EH (cell line): ENCODE measurements at places on chromosomes 7 and 10.
A peak's percentile ranks its signal among the peaks of the same experiment; 100 is the strongest.

DNA sequence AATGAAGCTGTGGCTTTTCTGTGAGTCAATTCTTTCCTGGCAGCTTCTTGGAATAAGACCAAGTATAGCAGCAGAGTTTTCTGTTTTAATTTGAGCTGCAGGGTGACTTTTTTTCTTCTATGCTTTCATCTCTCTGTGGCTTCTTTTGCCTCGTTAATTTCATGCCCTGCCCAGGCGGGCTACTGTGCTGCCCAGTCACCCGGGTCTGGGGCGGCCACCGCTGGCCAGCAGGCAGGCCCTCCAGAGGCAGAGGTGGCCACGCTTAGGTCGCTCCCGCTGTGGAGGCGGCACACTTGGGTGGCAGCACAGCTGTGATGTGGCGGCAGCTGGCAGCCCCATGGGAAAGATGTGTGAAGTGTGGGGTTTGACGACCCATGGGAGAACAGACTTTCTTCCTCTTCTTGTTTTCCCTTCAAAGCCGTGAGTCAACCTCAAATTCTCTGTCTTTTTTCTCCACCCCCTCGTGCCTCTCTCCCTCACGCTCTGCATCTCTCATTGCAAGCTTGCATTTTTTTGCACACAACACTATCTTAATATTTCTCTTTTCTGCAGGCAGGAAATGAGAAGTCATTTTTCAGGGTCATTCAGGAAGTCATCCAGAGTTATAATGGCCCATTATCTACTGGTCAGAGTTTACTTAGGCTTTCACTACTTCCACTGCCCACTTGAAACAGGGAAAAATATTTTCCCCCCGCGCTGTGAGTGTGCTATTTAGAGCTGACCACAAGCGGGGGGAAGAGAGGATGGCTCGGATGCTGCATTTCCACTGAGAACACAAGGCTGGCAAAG lies 67.8 kb downstream of the EGFR start:
- peak; percentile 95 for DNase-seq

- DNase-seq, result no peak
Measured at GRCh38 chr10:103280031-103280430, 3.1 kb downstream of the INA start.

GRCh38 chr10:130411496-130412085 lies 275.4 kb downstream of the GLRX3 start:
- DNase-seq, result no peak

- peak; percentile 35 for DNase-seq
Measured at GRCh38 chr10:43598446-43598845, 7.8 kb upstream of the ZNF485 start.

- no peak for DNase-seq
Measured at GRCh38 chr10:48608976-48609375, 4.1 kb upstream of the ARHGAP22 start.

GRCh38 chr10:26169466-26169865 lies 47.1 kb upstream of the GAD2 start:
- DNase-seq, result no peak

DNA sequence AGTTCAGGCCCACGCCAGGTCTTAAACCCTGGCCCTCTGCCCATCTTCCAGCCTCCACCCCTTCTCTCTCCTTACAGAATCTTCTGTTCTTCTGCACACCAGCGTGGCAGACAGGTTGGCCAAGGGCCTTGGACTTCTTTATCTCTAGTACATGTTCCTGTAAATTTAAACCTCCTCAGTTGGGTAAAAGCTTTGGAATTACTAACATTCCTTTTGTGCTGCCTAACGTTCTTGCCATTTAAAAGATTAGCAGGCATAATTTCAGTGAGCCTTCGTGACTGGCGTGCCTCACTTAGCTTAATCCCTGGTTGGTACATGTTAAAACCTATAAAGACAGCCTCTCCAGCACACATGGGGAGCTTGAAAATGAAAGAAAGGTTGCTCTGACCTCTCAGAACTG lies 192.2 kb downstream of the CUX1 start:
- peak; percentile 87 for DNase-seq

DNA sequence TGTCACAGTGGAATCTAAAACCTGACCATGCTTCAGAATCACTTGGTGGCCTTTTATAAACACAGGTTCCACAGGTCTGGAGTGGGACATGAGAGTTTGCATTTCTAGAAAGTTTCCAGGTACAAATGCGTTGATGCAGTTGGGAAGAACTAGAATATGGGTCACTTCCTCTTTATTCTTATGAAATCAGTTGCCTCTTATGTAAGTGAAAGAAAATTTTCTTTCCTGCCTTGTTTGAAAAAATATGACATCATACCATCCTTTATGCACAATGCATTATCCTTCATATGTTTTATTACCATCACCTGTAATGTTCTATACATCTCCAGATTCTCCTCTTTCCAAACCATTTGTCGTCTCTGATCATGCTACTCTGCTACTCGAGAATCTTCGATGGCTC lies 44.0 kb downstream of the PLXNA4 start:
- no peak for DNase-seq

GRCh38 chr7:15839416-15840100 lies 153.1 kb upstream of the MEOX2 start:
- peak; percentile 43 for DNase-seq

DNA sequence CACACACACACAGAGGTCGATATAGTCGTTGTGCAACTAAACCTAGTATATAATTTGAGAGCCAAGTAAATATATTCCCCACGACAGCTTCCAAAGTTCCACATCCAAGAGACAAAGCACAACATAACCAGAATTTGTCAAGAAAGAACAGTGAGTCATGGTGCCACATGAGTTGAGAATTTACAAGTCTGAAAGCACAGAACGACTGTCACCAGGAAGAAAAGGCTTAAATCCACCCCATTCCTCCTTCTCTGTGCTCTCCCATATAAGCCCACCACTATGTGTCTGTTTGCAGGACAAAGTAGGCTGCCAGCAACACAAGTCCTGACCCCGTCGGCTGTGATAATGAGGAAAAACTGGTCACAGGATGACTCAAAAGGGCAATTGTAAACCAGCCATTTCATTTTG lies 32.8 kb downstream of the GSAP start:
- peak; percentile 24 for DNase-seq

DNA sequence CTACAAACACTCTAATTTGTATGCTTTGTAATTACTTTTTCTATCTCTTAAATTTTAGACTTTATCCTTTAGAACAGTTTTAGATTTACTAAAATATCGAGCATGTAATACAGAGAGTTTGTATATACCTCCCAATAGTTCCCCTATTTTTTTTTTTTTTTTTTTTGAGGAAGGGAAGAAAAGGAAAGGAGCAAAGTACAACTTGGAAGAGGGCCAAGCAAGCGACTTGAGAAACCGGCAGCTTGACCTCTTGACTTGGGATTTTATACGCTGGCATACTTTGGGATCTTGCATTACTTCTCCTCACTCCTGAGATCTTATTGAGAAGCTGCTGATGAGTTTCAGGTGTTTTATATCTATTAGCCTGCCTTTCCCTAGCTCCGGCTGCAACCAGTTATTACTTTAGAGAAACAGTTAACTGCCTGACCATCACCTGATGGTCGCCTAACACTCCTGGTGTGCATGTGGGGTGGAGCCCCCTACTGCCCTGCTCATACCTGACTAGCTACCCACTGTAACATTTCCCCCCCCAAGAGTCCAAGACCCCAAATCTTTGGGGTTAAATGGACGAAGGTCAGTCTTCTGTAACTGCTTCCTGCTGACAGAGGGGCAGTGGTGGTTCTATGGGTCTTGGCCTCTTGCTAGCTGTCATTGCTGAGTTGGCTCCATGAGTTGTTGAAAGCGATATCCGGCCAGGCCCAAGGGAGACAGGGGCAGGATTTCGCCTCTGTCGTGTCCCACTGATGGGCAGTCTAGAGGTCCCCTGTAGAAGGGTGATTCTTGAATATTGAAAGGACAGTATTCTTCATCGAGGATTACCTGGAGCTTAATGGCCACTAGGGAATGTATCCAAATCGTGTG lies 28.5 kb downstream of the MKLN1 start:
- DNase-seq, result no peak

DNA sequence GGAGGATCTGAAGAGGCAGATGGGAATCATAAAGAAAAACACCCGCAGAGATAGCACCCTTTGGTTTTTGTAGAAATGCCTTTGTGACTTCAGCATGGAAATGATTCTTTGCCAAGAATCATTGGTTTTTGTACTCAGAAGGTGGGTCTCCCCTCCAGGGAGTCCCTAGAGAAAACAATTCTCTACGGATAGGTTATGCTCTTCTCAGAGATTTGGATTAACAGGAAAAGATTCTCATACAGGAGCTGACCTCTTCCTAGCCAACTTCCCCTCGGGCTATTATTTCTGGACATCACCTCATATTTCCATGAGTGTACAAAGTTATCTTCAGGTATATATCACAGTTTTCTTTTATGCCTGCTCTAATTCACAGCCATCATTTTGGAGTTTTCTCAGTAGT lies 274.2 kb upstream of the HABP2 start:
- peak; percentile 15 for DNase-seq

- DNase-seq, result no peak
Measured at GRCh38 chr10:129541200-129541599, 74.2 kb downstream of the MGMT start.

GRCh38 chr7:88377434-88377833 lies 70.7 kb upstream of the STEAP4 start:
- DNase-seq, result no peak

DNA sequence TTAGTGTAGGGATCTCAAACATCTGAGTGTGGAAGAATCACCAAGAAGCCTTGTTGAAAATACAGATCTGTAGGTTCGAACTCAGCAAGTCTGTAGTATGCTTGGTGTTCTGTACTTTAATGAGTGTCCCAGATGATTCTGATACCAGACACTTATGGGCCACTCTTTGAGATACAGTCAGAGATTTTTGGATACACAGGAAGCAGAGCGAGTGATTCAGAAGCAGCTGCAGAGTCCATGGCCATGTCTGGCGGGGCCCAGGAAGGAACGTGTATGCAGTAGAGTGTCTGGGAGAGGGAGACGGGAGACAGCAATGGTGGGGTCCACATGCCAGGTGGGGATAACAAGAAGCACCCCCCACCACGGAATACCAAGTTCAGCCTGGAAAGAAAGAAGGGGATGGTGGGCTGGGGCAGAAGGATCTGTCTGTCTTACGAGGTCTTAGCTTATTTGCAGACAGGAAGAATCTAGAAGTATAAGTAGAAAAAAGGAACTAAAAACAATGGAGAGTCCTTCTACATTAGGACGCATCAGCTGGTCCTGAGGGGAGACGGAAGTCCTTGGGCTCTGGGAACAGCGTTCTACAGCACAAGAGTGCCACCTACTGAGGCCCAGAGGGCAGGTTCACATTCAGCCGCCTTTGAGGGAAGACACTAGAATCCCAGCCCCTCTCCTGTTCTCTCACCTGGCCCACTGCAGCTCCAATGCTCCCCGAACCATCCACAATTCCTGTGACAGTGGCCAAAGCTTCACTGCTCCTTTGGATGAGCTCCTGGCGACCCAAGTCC lies 55.4 kb downstream of the SLC37A3 start:
- peak; percentile 33 for DNase-seq

GRCh38 chr10:20624642-20625041 lies 272.5 kb downstream of the NEBL start:
- DNase-seq, result no peak

- peak; percentile 62 for DNase-seq
Measured at GRCh38 chr10:22335173-22335933, 9.9 kb upstream of the SPAG6 start.

- no peak for DNase-seq
Measured at GRCh38 chr7:108130261-108130660, at the start of gene LAMB4. Gene LAMB4, minus strand, starts transcription at chr7:108130361. Its CDS starts 7,197 bp downstream, at chr7:108123164.

GRCh38 chr10:94088926-94089381 lies 95.2 kb downstream of the PLCE1 start:
- peak; percentile 48 for DNase-seq

DNA sequence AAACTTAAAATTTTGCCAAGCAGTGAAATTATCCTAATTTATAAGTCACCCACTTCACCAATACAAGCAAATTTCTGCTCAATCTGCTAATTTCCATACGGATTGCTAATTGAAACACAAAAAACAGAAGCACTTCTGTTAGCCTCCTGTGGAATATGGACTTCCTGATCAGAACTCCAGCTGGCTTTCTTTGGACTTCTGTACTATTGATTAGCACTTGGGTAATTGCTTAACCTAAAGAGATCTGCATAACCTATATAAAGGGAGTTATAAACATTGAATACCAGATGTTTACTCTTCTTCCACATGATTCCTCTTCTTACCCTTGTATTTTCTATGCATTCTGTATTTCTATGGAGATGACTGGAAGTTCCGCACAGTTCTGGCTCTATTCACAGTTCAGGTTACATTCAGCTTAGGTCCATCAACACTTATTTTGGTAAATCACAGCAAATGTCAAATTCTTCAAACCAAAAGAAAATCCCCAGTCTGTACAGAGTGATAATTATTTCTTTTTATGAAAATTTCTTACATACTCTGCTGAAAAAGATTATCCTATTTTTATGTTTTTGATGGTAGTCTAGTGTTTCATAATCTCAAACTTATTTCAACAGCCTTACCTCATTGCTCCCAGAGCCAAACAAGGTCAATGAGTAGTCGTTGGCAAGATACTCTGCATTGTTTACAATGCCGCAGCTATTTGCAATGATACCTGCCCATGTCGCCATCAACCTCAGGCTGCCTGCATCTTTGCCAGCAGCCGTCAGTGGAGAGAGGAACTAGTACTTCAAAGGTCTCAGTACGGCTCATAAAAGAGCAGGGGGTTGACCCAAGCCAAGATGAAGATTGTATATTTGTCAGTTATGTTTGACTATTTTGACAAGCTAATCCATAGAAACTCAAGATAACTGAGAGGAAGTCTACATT lies 225.6 kb downstream of the AHR start:
- DNase-seq, result peak; percentile 45

DNA sequence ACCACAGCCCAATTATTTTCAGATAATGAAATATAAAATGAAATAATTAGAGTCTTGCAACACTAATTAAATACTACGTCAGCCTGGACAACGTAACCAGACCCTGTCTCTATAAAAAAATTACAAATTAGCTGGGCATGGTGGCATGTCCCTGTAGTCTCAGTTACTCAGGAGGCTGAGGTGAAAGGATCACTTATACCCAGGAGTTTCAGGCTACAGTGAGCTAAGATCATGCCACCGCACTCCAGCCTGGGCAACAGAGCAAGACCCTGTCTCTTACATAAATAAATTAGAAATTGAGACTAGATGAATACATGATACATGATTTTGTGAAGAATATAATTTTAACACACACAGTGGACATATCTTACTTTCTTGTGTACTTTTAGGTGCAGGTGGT lies 18.4 kb downstream of the TIAL1 start:
- DNase-seq, result no peak

DNA sequence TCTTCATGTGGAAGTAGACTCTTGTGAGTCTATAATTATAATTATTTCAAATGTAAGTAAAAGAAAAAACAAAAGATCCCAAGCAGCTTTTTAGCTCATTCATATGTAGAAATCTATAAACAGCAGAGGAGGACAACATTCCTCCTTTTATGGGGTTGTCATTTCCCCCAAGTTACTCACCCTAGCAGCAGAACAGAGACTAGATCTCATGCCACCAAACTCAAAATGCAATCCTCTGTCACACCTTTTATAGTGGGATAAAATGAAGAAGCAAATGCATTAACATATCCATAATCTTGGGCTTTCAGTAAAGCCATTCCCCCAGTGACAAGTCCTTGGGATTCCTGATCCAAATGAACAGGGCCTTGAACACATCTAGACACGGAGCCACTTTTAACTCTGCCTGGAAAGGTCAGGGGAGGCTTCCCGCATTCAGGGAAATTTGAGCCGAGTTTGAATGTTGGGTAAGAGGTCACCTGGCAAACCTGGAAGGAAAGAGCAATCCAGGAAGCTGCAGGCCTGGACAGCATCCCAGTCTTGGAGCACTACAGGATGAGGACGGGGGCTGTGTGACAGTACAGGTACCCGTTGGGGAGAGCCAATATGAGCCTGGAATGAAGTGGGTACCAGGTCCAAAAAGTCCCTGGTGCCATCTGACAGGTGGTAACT lies 76.4 kb downstream of the DOCK4 start:
- no peak for DNase-seq
